ENCODE measurements at places on chromosomes 11 and 22. TPM values are rescaled to one million over a fixed set of nuclear protein-coding genes. Genes with fewer than 3 reads are reported as not detected.

MS4A7 gene
- polyA plus RNA-seq, result not detected

DNA sequence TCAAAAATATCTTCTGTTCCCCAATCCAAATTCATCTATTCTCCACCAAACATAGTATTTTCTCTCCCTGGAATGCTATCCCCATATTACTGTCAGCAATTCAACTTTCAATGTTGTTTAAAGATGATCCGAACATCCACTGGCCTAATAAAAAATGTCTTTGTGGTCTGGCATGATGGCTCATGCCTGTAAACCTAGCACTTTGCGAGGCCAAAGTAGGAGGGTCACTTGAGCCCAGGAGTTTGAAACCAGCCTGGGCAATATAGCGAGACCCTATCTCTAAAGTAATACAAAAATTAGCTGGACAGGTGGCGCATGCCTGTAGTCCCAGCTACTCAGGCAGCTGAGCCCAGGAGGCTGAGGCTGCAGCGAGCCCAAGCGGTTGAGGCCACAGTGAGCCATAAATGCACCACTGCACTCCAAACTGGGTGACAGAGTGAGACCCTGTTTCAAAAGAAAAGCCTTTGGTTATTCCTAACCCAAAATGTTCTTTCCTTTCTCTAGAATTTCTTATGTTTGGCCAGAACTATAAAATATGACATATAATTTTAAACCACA is 29.8 kb downstream of the SIK3 start:
- DNase-seq, result no peak

GAL gene
- polyA plus RNA-seq, result 3.1 TPM

GRCh38 chr11:57762235-57762861 is 746 bp downstream of the CTNND1 start:
- DNase-seq, result no peak

- DNase-seq, result no peak
These were observed 150.9 kb upstream of the GRK3 start for GRCh38 chr22:25413620-25414019.

- DNase-seq, result no peak
These were observed 279.3 kb downstream of the CASP12 start for GRCh38 chr11:104618954-104619353.

DNA sequence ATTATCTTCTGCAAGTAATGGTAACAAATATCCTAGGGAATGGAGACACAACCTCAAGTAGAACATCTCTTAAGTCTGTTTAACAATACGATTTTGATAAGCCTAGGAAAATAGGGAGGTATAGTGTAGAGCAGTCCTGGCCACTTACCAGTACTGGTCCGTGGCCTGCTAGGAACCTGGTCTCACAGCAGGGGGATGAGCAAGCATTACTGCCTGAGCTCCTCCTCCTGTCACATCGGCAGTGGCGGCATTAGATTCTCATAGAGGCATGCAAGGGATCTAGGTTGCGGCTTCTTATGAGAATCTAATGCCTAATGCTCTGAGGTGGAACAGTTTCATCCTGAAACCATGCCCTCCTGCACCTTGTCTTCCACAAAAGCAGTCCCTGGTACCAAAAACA is 4.4 kb downstream of the OR51V1 start:
- DNase-seq, result no peak

CDC42EP2 gene
- polyA plus RNA-seq, result 26.2 TPM

CARS1 gene
- 67.0 TPM for polyA plus RNA-seq

DNA sequence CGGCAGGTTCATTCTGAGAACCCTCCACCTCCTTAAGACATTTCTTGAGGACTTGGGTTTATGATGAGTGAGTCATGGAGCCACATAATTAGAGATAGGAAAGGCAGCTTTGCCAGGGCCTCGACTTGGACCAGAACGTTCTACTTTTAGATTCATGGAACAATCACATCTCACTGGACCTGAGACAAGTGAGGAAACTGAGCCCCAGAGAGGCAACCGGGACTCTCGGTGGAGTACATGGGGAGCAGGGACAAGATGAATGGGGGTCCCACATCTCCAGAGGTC is 59.5 kb downstream of the LINC01488 start:
- no peak for DNase-seq

SCN2B gene
- polyA plus RNA-seq, result 0.17 TPM

- DNase-seq, result no peak
These were observed 105.2 kb upstream of the RRM1 start for GRCh38 chr11:3989276-3989920.

DNA sequence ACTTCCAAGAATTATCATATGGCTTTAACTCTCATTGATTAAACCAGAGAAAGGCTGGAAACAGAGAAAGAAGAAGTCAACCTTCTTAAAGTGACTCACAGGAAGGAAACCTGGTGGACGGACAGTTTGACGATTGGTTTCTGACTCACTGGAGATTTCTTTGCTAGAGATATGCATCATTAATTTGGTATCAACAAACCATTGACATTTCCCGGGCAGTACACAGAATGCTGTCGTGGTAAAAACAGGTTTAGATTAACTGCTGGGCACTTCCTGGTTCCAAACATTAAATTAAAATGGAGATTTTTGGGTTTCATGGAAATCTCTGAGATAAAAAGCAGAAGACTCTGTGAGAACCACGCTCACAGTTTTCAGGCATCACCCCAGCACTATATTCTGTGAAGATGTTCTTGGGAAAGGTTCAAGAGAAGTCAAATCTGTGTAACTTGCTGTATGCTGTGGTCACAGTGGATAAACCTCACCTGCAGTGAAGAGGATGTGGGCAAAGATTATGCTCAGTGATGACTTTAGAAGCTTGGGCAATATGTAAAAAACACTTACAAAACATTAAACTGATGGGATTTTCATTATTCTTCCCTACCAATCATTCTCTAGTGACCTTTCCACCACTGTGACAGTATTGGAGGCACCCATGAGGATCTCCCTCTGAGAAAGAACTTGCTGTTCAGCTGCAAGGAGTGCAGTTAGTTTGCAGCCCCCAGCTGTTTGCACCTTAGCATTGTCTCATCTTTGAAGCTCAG is 61.1 kb upstream of the CD44 start:
- peak; percentile 86 for DNase-seq

DNA sequence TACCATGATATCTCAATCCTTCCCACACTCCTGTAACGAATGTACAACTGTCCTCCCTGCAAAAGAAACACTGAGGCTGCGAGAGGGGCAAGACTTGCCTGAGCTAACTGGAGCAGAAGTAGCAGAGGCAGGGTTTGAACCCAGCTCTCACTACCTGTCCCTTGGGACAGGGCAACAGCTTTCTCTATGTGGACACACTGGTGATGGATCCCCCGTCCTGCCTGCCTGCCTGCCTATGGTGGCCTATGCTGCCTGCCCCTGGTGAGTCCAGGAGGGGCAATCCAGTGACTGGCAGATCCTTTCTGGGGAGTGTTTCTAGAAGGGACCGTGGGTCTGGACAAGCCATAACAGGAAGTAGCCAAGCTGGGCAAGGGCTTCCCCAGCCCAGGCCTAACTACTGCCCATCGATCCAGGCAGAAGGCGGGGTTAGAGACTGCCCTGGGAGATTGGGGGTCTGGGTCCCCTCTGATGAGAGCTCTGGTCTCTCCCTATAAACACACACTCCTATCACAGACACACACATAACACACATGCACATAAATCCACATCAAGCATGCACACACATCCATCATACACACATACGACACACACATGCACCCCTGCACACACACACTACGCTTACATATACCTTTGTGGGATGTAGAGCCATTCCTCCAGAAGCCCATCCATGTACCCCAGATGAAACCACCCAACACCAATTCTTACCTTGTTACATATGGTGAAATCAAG is 1.1 kb upstream of the EMID1 start:
- no peak for DNase-seq

- no peak for DNase-seq
These were observed 2.2 kb upstream of the RPS6KA4 start for GRCh38 chr11:64356498-64357411.

GRCh38 chr11:2888266-2888968 is 2.8 kb upstream of the CDKN1C start:
- DNase-seq, result peak; percentile 55

KIAA1671 gene
- polyA plus RNA-seq, result 6.6 TPM
